ENCODE measurements at places on chromosomes 4 and X.
A peak's percentile ranks its signal among the peaks of the same experiment; 100 is the strongest.

- no peak for DNase-seq
These were observed 273.0 kb downstream of the PPP3CA start for GRCh38 chr4:101074326-101074725.

DNA sequence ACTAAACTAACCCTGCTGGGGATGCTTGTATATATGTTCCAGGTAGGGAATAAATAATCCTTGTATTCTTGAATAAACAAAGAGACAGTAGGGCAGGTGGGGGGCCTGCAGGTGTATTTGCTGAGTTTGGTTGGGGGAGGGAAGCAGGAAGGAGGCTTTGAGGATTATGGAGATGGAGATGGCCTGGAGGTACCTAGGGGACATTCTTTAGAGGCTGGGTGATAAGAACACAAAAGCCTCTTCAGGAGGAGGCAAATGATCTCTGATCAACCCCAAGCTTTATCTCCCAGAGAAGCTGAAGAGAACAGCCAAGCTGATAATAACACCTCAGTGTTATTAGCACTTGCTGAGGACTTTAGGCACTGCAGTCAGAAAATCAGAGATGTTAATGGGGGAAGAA lies 187.7 kb downstream of the MGST2 start:
- no peak for DNase-seq

- no peak for DNase-seq
These were observed 590.1 kb downstream of the RAB28 start for GRCh38 chr4:12894062-12894461.

DNA sequence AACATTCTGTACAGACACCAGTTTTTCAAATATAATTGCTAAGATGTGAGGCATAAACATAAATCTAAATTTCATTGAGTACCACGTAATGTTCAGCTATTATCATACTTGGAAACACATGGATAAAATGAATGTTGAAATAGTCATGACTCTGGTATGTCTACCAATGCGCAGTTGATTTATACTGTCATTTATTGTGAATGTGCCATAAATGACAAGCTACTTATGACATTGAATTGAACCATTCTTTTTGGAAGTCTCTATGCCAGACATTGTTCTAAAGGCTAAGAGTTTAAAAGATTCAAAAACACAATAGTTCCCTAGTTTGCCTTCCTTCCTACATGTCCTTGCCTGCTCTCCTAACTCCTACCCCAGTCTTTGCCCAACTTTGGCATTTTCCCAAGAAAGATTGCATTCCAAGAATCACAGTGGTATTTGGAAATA lies 96.6 kb upstream of the DMD start:
- DNase-seq = no peak

- DNase-seq = no peak
These were observed 733.9 kb upstream of the EPHA5 start for GRCh38 chr4:66404141-66404540.

- DNase-seq = no peak
These were observed 9.2 kb upstream of the HPGD start for GRCh38 chr4:174531486-174531885.

- no peak for DNase-seq
These were observed 254.4 kb downstream of the NPFFR2 start for GRCh38 chr4:72286185-72286584.

GRCh38 chrX:122094611-122095010 lies 1047.2 kb downstream of the GLUD2 start:
- no peak for DNase-seq

DNA sequence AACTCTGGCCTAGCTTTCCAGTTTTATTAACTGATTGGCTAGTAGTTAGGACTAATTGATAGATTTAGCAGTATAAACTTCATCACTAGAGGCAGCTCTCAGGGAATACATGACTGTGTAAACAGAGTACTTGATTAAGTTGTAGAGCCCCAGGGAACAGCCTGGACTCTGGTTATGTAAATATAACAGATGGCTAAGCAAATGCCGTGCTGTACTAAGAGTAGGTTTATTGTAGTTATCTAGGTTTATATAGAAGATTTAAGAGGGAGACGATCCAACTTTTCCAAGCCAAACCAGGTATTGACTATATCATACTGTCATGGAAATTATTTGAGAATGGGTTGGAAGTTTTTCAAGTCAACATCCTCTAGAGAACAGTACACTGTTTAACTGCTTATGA lies 463.4 kb upstream of the GRID2 start:
- no peak for DNase-seq

GRCh38 chr4:160510928-160511327 lies 1408.0 kb downstream of the RAPGEF2 start:
- DNase-seq = no peak

GRCh38 chrX:115021121-115021520 lies 3.7 kb upstream of the IL13RA2 start:
- no peak for DNase-seq

GRCh38 chr4:47852136-47852535 lies 14.3 kb upstream of the CORIN start:
- no peak for DNase-seq

DNA sequence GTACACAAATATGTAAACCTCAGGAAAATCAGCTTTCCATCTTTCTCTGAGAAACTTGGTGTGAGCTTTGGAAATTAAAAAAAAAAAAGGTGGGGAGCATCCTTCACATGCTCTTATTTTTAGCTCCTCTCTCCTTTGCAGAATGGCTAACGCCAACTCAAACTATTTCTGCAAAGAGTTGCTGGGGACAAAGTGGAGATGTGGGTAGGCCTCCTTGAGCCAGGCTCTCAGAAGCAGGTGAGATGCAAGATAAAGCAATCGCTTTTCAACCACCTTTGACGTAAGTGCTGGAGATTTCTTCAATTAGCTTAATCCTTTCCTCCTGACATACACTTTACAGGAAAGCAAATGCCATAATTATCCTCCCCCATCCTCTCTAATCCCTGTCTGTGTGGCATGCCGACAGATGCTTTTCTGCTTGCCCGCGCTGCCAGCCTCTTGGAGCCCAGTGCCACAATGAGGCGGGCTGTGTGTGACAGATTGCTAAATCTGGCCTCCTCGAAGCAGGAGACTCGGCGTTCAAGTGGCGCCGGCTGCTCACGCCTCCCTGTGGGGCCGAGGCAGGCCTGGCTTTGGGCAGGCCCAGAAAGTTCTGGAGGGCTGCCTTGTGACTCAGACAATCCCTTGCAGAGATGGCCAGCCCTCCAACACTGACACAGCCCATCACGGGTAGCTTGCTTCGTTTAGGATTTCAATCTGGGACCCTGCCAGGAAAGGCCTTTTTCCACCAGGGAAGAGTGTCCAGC lies 64.9 kb upstream of the SOD3 start:
- no peak for DNase-seq

DNA sequence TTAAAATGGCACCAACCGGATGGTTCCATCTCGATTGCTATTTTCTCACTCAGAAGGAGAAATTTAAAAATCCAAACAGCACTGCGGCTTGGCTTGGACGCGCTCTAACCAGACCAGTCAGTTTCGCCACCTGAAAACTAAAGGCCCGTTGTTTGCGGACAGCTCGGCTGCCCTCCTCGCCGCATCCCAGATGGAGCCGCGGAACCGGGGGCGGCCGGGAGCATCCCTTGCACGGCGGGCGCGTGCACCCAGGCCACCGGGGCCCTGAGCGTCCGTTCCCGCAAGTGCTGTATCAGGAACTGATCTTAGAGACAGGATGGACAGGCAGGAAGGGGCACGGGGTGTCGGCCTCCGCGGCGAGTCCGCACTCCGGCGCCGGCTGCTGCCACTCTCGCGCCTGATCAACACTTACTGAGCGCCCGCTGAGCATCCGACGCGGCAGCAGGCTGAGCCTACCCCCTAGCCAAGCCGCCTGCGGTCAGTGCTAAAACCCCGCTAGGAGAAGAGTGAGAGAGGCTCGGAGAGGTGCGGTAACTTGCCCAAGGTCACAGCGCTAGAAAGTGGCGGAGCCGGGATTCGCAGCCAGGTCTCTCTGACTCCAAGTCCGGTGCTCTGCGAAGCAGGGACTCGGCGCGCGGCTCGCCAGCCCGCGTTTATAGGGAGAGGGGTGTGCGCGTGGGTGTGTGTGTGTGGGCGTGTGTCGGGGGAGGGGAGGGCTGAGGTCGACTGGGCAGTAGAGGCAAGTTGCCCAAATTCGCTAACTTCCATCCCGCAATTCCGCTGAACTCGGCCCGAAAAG lies at the start of gene CITED1:
Gene CITED1 (minus strand): TSS at position 629 of the 799 bp plus-strand sequence. CDS start 3,045 bp downstream, outside the sequence.
- no peak for DNase-seq

DNA sequence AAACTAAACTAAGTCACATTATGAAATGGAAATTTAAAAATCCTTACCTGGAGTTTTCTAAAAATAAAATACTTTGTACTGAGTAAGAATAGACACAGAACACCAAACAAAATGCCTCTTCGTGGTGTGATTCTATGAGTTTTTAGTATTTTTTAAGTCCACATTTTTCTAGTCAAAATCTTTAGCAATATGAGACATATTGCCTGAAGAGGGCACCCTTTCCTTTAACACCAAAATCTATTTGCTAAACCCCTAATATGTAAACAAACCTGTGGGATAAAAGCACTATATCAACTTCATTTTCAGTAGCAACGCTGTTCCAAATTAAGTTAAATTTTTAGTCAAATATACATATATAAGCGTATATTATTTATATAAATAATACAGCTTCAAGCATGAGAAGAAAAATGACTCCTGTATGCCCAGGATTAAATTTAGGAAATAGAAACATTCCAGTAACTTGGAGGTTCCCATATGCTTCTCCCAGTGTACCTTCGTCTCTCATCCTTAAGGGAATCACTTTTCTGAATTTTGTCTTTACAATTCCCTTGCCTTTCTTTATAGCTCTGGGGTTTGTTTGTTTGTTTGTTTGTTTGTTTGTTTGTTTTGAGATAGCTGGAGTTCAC lies 23.0 kb upstream of the PGM2 start:
- no peak for DNase-seq

GRCh38 chrX:114583646-114584374 lies at the start of gene HTR2C:
Gene HTR2C (plus strand): TSS chrX:114584086. CDS start chrX:114726937, 142,851 bp downstream.
- DNase-seq = no peak

GRCh38 chr4:122038896-122039295 lies 87.0 kb upstream of the TRPC3 start:
- no peak for DNase-seq

GRCh38 chrX:9440116-9440844 lies 24.6 kb upstream of the TBL1X start:
- DNase-seq = no peak

DNA sequence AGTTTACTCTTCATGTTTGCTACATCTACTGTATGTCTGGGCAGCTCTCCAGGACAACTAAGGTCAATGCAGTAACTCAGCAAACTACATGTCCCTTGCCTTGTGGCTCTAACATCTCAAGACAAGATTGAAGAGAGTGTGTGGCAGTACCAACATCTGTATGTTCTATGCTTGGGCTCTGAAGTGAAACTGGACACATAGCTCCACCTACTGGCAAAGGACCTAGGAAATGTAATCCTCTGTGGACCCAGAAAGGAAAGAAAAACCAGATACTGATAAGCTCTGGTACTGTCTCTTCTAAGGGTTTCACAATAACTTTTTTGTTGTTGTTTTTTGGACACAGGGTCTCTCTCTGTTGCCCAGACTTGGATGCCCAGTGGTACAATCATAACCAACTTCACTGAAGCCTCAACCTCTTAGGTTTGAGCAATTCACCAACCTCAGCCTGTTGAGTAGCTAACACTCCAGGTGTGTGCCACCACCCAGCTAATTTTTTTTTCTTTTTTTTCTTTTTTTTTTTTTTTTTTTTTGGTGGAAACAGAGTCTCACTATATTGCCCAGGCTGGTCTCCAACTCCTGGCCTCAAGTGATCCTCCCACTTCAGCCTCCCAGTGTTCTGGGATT lies 64.1 kb downstream of the QDPR start:
- DNase-seq = peak; percentile 13

DNA sequence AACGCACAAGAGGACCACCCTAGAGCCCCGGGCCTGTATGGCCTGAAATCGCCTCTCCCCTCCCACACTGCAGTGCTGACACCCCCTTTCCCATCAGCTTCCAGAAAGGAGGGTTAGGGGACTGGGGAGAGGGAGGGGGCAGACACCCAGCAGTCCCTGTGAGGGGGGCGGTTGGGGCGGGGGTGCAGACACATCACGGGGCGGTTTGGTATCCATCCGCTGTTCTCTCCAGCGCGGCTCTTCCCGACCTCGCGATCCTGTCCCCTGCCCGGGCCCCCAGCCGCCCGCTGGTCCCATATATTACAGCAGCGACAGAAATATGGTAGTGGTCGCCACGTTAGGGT lies 404 bp upstream of the GPRASP2 start:
- DNase-seq = no peak

- no peak for DNase-seq
These were observed 286.8 kb upstream of the UGT8 start for GRCh38 chr4:114311787-114312186.

GRCh38 chrX:149470955-149471354 lies 34.2 kb downstream of the IDS start:
- peak; percentile 16 for DNase-seq

DNA sequence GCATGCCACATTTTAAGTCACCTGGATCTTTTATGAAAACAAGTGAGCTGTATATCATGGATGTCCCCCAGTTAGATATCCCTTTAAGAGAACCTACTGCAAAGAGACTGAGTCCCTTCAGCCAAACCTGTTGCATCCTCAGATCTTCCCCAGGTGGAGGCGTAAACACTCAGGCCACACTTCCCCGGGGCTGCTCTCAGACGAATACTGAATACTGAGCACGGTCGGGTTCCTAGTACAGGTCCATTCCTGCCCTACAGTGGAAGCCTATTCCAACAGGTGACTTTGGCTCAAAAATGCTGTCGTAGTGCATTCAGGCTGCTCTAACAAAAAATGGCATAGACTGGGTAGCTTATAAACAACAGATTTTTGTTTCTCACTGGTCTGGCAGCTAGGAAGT lies 320.2 kb upstream of the CLNK start:
- DNase-seq = no peak

DNA sequence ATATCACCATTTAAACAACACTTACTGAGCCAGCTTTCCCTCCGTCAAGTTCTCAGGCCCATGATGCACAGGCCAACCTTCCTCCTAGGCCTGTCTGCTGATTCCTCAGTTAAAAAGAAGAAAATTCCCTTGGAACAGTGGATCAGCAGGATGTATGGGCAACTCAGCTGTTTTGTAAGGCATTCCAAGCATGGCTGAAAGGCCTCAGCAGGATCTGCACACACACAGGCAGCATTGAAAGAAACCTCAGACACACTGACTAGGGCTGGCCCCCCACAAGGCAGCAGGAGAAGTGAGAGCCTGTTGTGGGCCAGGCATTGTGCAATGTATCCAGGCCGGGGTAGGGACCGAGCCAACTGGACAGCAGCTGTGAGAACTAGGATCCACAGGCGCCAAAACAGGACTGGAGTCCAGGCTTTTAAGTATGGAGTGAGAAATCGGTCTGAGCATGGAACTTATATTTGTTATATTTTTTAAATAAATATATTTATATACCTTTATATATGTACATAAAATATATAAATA lies 171.4 kb downstream of the NWD2 start:
- no peak for DNase-seq

GRCh38 chrX:121102101-121102500 lies 54.7 kb downstream of the GLUD2 start:
- no peak for DNase-seq

GRCh38 chr4:2363056-2363721 lies 55.3 kb downstream of the ZFYVE28 start:
- no peak for DNase-seq

DNA sequence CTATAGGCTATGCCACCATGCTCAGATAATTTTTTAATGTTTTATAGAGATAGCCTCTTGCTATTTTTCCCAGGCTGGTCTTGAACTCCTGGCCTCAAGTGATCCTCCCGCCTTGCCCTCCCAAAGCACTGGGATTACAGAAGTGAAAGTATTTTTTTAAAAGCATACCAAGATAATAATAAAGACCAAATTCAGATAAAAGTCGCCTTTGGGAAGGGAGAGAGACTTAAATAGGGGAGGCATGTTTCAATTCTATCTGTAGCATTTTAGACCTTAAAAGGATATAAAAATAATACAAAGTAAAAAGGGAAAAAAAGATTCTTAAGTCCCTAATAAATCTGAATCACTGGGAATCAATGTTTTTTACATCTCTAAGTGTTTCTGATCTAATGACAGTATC lies 108.9 kb downstream of the AFAP1 start:
- no peak for DNase-seq
